Smooth muscle cell of the pulmonary artery (primary cell): ENCODE measurements at places on chromosomes 5 and 9. TPM values are rescaled to one million over a fixed set of nuclear protein-coding genes. Genes with fewer than 3 reads are reported as not detected.

WDR38 gene
- total RNA-seq: not detected in 2 replicates

IFNA2 gene
- total RNA-seq: not detected in 2 replicates

CNTNAP3 gene
- 6.4 and 17.7 TPM in 2 replicates for total RNA-seq

SLCO4C1 gene
- not detected in 2 replicates for total RNA-seq

PCDHGA10 gene
- total RNA-seq: 8.3 and 9.4 TPM in 2 replicates

ANKRD18B gene
- total RNA-seq: 0.46 and 1.3 TPM in 2 replicates

RRAGA gene
- 56.3 and 82.4 TPM in 2 replicates for total RNA-seq

SPATA31D4 gene
- not detected in 2 replicates for total RNA-seq

CEL gene
- total RNA-seq: 0.20 and 0.99 TPM in 2 replicates

PLGRKT gene
- total RNA-seq: 8.3 and 9.5 TPM in 2 replicates

IL13 gene
- total RNA-seq: not detected in 2 replicates

C9orf153 gene
- 0.98 and 0.99 TPM in 2 replicates for total RNA-seq

RNF208 gene
- 1.2 and 2.8 TPM in 2 replicates for total RNA-seq

SPAAR gene
- 0.13 and 0.26 TPM in 2 replicates for total RNA-seq

TRIM36 gene
- 0.13 TPM in 2 replicates for total RNA-seq

ADAMTSL1 gene
- total RNA-seq: 111 and 128 TPM in 2 replicates

SCGB3A2 gene
- not detected in 2 replicates for total RNA-seq

ZCCHC7 gene
- 16.7 and 17.2 TPM in 2 replicates for total RNA-seq

ADAMTS6 gene
- total RNA-seq: 85.0 and 90.7 TPM in 2 replicates

FAM221B gene
- total RNA-seq: not detected in 2 replicates

IGIP gene
- 24.0 and 32.8 TPM in 2 replicates for total RNA-seq

DOK3 gene
- total RNA-seq: 5.3 and 6.7 TPM in 2 replicates

GPX3 gene
- total RNA-seq: 29.7 and 56.0 TPM in 2 replicates

CDO1 gene
- 10.9 and 12.5 TPM in 2 replicates for total RNA-seq

SOHLH1 gene
- total RNA-seq: not detected in 2 replicates

PTGES gene
- 6.5 and 21.0 TPM in 2 replicates for total RNA-seq

SFXN1 gene
- total RNA-seq: 175 and 177 TPM in 2 replicates

MLLT3 gene
- 20.0 and 31.8 TPM in 2 replicates for total RNA-seq

SYK gene
- not detected in 2 replicates for total RNA-seq

TPPP gene
- total RNA-seq: 0.33 and 0.43 TPM in 2 replicates

CARTPT gene
- not detected in 2 replicates for total RNA-seq

ESM1 gene
- total RNA-seq: 54.3 and 370 TPM in 2 replicates

TMEM252 gene
- total RNA-seq: not detected in 2 replicates

CXCL14 gene
- 0.26 TPM in 1 of 2 replicates, not detected in the other for total RNA-seq
